ENCODE measurements at places on chromosomes 12 and 14.

DNA sequence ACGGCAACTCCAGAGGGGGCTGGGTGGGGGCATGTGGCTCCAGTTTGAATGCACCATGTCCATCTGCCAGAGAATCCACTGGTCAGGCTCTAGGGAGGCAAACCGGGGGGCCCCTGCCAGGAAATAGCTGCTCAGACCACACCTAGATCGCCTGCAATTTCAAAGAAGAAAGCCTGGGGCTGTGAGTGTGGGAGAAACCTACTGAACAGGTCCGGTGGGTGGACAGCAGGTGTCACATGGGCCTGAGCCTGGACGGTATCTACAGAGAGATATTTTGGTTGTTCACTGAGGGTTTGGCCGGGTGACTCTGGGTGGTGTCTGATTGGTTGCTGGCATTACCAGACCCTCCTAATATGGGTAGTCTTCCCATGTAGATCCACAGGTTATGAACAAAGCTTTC lies 32.0 kb downstream of the DAO start:
- no peak for DNase-seq

DNA sequence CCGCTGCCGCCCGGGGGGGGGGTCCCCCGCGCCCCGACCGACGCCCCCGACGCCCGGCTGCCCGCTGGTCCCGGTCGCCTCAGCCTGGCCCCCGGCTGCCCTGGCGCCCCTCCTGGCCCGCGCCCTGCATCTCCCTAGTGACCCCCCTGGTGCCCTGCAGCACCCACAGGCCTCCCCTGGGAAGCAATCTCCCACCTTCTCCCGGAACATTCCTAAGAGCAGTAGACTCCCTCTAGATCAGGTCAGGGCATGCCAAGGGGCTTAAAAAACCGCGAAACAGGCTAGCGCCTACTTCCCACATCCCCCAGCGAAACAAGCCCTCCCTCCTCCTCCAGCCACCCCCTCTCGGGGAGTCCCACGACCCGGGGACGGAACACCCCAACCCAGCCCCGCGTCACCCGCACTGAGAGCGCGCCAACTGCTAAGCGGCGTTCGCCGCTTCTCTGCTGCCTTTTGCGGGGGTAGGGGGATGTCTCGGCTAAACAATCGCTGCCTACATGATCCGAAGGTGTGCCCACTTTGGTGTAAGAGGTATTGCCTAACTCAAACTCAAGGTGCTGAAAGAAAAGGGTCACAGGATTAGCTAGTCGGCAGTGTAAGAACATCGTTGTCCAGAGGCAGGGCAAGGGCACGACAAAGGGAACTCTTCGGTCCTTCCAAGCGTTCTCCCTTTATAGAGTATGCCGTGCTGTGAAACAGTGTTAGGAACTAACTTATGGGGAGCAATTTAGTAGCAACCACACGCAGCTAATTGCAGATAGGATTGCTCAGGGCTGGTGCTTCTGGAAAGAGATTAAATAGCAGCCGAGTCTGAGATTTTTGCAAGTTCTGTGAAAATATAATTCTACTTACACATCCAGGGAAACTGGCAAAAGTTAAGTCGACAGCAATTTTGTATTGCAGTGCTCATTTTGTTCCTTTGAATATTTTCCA lies 619 bp upstream of the NTN4 start:
- DNase-seq: no peak

GRCh38 chr12:89632778-89633177 lies 75.9 kb downstream of the ATP2B1 start:
- no peak for DNase-seq

DNA sequence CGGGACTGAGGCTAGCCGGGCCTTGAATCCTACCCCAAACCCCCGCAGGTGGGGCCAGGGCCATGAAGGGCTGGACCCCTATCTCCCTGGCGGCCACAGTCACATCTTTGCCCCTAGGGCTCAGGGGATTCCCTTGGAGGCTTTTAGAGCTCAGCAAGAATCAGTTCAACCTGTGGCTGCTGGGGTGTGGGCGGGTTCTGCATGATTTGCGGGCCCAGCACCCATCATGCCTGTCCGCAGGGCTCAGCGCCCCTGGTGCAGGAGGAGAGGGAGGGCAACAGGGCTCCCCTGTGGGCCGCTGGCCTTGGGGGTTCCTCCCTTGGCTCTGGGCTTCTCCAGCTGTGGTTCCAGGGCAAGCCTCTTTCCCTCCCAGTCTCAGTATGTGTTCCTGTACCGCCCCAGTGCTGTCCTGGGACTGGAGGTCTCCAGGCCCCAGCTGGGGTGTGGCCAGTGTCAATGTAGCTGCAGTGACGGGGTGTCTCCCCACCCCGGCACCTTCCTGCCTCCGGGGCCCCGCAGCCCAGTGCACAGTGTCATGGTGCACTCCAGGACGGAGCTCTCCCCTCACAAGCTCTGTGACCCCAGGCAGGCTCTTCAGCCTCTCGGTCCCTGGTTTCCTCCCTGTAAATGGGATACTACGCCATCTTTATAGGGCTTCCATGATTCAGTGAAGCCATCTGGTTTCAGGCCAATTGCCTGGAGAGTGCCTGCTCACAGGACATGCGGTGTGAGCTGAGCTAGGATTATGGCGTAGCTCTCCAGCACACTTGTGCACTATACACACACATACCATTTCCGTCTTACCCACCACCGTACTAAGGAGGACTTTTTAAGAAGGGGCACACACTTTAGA lies 9.9 kb upstream of the LBHD2 start:
- DNase-seq: no peak

GRCh38 chr12:32062881-32063280 lies 43.8 kb upstream of the BICD1 start:
- no peak for DNase-seq

DNA sequence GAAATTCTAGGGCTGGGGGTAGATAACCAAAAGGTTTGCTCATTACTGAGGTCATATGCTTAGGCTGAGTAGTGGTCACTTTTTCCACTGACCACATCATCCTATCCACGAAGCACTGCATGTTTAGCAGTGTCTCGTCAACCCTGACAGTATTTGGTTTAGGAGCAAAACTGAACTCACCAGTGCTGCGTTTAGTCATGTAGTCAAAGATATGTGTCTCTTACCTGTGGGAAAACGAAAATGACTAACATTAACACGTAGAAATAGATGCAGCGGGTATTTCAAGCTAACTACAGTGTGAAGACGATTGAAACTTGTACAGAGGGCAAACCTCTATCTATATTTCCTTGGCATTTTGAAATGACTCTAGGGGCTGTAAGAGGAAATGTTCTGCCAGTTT lies 34.6 kb downstream of the MTHFD1 start:
- no peak for DNase-seq

GRCh38 chr12:30278401-30278800 lies 417.3 kb downstream of the IPO8 start:
- DNase-seq: no peak

- DNase-seq: no peak
These were observed 380.0 kb downstream of the DIO2 start for GRCh38 chr14:79831195-79831892.
